AG04450 (cell line): ENCODE measurements at places on chromosomes 3 and 15.

DNA sequence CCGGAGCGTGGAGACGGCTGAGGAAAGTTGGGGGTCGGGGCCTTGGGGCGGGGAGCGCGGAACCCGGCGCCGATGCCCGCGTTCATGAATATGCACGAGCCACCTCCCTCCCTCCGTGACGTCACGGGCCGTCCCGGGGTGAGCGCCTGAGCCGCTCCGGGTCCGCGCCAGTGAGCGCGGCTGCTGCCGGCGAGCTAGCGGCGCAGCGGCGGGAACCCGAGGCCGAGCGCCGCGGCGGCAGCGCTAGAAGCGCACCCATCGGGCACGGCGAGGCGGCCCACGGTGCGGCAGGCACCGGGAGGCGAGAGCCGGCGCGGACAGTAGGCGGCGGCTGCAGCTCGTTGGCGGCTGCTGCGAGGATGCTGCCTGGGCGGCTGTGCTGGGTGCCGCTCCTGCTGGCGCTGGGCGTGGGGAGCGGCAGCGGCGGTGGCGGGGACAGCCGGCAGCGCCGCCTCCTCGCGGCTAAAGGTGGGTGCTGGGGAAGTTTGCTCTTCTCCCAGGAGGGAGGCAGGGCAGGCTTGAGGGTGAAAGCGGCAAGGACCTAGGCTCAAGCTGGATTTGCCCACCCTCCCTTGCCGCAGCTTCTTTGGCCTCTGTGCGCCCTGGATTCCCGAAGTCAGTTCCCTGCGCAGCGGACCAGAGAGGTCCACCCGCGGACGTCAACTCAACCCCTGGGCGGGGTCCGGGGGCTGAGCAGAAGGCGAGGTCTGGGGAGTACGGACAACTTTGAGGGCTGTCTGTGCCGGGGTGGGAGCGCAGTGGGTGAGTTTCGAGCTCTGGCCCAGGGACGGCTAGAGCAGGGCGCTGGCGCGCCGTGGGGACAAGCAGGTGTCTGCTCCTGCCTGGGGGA, at the start of gene CLSTN2:
TSS of gene CLSTN2 (plus strand) at position 170 of the 850 bp plus-strand sequence.
- DNase-seq: no peak

DNA sequence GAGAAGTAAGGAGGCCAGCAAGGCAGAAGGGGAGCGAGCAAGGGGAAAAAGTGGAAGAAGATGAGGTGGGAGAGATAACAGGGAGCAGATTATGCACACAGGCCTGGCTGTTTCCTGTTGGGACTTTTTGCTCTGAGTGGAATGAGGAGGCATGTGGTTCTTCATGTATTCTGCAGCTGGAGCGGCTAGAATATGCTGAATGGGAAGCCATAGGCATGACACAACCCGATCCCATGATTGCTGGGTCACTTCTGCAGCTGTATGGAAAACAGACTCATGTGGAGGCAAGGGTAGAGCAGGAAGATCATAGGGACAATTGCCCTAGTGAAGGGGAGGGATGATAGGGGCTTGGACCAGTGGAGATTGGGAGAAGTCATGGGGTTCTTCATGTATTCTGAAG, 206.0 kb upstream of the SUCLG2 start:
- no peak for DNase-seq

- DNase-seq: no peak
These were observed 151.3 kb downstream of the MFSD1 start for GRCh38 chr3:158953131-158953530.

GRCh38 chr3:114441386-114441785, 147.6 kb downstream of the TIGIT start:
- no peak for DNase-seq

DNA sequence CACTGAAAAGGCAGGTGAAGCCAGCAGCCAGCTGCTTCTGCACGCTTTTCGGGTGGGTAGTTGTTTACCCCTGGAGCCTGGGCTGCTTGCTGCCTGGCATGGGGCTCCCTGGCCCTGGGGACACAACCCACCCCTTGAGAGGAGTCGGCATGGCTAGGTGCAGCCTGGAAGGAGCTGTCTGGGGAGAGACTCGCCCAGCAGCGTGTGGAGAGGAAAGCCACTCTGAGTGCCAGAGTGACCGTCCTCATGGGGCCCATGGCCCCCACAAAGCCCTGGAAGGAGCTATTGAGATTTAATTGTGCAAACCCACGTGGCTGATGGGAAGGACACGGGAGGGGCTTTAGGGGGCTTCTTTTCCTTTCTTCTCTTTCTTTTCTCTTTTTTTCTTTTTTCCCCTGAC, 137.5 kb downstream of the OPA1 start:
- no peak for DNase-seq
